Epithelial cell of prostate (primary cell): ENCODE measurements at places on chromosomes 4 and X.

DNA sequence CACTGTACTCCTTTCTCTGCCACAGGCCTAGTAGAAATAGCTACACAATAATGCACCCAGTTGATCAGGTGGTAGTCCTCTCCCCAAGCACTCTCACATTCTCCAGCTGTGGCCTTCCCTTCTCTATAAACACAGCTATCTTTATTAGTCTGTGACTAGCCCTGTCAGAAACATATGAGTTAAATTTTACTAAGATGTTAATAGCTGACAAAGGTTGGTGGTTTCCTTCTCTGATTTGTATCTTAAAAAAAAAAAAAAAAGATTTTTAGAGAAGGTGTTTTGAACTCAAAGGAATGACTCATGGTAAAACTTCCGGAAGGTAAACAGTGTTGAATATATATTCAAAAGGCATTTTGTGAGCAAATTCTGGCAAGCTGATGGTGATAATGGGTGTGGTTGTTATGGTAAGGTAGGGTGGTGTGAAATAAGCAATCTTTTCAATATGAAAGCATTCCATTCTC is 327.4 kb downstream of the PPP3CA start:
- peak; percentile 39 for DNase-seq

DNA sequence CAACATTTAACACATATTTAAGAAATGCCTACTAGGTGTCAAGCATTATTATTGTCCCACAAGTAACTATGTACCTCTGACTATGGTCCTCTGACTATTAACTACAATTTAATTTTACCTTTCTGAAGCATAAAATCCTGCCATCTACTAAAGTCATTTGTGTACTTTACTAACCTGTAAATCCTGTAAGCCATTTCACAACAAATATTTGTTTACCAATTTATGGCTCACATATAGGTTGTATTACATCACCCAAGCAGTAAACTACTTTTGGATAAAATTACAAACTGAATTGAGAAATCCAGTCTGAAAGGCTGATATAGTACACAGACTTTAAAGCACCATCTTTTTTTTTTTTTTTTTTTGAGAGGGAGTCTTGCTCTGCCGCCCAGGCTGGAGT is 43.8 kb downstream of the CNGA1 start:
- no peak for DNase-seq

- no peak for DNase-seq
These were observed 22.7 kb downstream of the SDAD1 start for GRCh38 chr4:75968084-75968483.

DNA sequence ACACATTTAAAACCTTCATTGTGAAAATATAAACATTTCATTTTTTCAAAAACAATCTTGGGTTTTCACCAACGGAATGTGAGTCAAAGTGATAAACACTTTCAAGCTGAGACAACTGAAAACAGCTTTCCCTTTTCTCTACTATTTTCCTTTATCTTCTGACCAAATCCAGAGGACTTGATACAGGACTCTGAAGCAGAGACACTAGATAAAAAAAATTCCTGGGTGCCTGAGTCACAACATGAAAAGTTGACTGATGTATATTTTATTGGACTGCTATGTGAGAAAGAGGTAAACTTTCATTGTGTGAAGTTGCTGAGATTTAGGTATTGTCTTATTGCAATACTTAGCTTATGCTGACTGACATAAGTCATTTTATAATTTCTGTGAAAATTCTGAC is 411.2 kb downstream of the SPOCK3 start:
- DNase-seq = no peak

- no peak for DNase-seq
These were observed 11.5 kb downstream of the HAND2 start for GRCh38 chr4:173518425-173519102.

DNA sequence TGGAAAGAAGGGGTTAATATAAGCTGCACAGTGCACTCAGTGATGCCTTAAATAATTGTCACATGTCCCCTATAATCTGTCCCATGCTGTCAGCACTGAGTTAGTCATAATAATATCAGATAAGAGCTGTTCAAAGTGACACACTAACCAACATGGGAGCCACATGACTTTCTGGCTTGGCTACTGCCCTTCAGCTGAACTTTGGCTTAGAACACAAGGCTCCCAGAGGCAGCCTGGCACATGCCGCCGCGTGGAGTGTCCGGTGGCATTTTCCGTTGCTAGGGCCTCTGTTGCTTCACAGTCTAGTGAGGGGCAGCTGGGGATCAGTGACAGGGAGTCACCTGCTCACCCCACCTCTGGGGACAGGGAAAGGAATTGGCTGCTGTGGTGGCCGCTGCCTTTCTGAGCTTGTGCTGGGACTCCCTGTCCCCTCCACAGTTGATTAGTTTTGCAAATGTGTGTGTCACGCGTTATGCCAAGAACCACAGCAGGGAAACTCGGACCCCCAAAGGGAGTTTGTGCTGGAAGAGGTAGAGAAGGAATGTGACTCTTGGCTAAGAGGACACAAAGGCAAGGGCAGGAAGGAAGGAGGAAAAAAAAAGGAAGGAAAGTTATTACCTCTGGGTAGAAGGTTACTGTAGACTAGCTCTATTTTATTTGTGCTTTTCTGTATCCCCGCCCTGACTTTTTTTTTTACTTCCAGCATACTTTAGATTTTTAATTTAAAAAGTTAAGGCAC is 41.1 kb upstream of the PPARGC1A start:
- no peak for DNase-seq

DNA sequence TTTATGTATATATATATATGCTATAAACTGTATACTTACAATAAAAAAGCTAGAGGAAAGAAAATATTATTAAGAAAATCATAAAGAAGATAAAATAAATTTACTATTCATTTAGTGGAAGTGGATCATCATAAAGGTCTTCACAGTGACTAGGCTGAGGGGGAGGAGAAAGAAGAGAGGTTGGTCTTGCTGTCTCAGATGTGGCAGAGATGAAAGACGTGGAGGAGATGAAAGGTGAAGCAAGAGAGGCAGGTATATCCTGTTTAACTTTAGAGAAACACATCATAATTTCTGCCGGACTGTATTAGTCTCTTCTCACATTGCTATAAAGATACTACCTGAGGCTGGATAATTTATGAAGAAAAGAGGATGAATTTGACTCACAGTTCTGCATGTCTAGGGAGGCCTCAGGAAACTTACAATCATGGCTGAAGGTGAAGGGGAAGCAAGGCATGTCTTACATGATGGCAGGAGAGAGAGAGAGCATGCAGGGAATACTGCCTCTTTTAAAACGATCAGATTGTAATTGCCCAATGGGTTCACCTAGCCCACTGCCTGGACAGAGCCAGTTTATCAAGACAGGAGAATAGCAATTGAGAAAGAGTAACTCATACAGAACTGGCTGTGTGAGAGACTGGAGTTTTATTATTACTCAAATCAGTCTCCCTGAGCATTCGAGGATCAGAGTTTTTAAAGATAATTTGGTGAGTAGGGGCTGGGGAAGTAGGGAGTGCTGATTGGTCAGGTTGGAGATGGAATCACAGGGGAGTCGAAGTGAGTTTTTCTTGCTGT is 22.1 kb upstream of the RRAGB start:
- no peak for DNase-seq

DNA sequence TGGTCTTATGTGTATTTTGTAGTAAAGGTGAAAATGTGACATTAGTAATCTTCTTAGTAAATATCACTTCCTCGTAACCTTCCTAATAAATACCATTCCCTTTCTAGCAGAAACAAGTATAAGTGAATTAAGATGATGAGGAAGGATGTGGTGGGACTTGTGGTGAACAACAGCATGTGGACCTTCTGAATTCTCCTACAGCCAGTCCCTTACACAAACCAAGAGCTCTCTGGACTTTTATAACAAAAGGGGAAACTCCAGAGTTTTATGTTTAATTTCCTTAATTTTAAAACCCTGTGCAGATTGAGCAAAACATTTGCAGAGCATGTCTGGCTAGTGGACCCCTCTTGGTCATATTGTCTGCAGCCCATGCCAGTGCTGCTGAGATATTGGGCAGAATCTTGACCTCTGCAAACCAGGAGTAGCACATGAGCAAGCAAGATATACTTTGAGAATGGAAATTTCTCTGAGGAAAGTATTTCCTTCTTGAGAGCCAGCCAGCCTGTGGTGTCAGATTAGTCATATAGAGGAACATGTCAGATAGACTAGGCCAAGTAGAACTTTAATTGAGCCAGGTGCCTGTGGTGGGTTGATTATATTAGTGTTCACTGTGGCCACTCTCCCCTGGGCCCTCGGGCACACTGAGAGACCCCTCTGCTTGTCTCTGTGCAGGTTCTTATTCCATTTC is 328.2 kb downstream of the DKK2 start:
- no peak for DNase-seq

GRCh38 chr4:54543088-54543795 is 114.5 kb upstream of the KIT start:
- peak; percentile 40 for DNase-seq

DNA sequence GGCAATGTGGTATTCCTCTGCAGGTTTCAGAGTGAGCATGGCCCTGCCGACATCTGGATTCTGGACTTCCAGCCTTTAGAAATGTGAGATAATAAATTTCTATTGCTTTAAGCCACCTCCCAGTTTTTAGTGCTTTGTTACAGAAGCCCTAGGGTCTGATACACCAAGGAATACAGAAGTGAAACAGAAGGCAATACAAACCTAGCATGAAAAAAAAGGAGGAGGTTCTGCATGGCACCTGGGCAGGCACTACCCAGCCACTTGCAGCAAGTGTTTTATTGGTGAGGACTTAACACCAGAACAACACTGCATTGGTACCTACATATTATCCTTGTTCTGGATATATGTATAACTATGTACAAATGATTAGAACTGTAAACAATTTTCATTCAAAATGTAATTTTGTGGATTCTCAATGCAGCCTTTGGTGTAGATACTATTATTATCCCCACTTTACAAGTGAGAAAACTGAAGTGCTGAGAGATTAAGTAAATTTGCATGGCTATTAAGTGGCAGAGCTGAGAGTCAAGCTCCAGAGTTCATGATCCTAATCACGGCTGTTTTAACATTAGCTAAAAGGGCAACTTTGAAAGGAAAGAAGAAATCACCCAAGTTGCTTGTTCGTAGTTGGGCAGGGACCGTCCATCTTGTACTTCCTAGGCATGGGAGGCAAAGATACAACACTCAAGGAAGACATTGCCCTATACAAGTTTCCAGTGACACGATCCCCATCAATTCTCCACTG is 71.8 kb downstream of the IL21 start:
- no peak for DNase-seq

DNA sequence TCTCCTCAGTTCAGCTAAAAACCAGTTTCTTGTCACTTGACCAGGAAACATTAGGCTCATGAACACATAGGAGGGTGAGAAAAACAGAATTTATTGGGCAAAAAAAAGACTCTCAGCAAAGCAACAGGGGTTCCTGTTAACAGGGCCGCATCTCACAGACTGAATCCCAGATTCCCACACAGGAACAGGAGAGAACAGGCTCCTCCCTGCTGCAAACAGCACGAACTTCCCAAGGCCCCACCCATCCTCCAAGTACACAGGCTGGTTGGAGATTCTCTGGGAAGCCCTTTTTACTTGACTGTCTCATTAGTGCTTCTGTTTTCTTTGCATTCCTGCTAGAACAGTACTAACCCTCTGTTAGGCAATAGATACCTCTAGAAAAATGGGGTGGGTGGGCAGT is 52.4 kb upstream of the IL21 start:
- no peak for DNase-seq

GRCh38 chrX:9135901-9136510 is 102.1 kb upstream of the FAM9B start:
- DNase-seq = no peak

- no peak for DNase-seq
These were observed 411.9 kb upstream of the EMCN start for GRCh38 chr4:100929758-100930157.
